Karpas-422 (cell line): ENCODE measurements at places on chromosomes 3 and 15.

GRCh38 chr3:65401359-65402305 is 637.1 kb downstream of the MAGI1 start:
- no peaks in the 10 kb centered on the region for H3K4me1 ChIP-seq
- H3K27ac ChIP-seq = no peak overlapping the region
- H3K36me3 ChIP-seq = no peaks in the 10 kb centered on the region
- no peak overlapping the region for H3K4me3 ChIP-seq
- H3K27me3 ChIP-seq = 0 out of 2 replicates have a peak, but pooled peaks cover 3% of the 10 kb centered on the region

- no peak overlapping the region for H3K27ac ChIP-seq
- 0 out of 2 replicates have a peak, but pooled peaks cover 3% of the 10 kb centered on the region for H3K36me3 ChIP-seq
- peaks cover 11% of the 10 kb centered on the region for H3K4me1 ChIP-seq
- no peak overlapping the region for H3K4me3 ChIP-seq
- no peak for DNase-seq
Observed at GRCh38 chr15:40302288-40302886, 5.3 kb downstream of the PLCB2 start.

GRCh38 chr15:90497376-90497775 is 32.3 kb upstream of the CRTC3 start:
- no peak overlapping the region for H3K27ac ChIP-seq
- H3K4me3 ChIP-seq = no peak overlapping the region
- DNase-seq = no peak
- H3K36me3 ChIP-seq = peaks cover 9% of the 10 kb centered on the region; the same call in 1 of the 2 replicates

- no peak for DNase-seq
- no peaks in the 10 kb centered on the region for H3K36me3 ChIP-seq
- no peaks in the 10 kb centered on the region for H3K27me3 ChIP-seq
- H3K27ac ChIP-seq = no peak overlapping the region
- H3K4me3 ChIP-seq = no peak overlapping the region
- no peaks in the 10 kb centered on the region for H3K4me1 ChIP-seq
Observed at GRCh38 chr3:58190882-58191281, 19.9 kb downstream of the DNASE1L3 start.

GRCh38 chr15:46548989-46549388 is 914.2 kb downstream of the SQOR start:
- DNase-seq = no peak
- no peaks in the 10 kb centered on the region for H3K36me3 ChIP-seq
- H3K4me1 ChIP-seq = no peaks in the 10 kb centered on the region
- no peak overlapping the region for H3K4me3 ChIP-seq
- no peak overlapping the region for H3K27ac ChIP-seq
- no peaks in the 10 kb centered on the region for H3K27me3 ChIP-seq

DNA sequence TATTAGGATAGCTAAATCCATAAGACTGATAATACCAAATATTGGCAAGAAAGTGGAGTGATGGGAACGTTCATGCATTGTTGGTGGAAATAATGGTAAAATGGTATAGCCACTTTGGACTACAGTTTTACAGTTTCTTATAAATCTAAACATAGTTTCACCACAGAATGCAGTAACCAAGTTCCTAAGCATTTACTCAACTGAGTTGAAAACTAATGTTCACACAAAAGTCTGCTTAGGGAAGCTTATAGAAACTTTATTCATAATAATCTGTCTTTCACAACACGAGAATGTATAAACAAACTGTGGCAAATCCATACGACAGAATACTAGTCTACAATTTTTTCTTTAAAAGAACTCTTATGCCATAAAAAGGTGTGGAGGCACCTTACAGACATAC is 969.3 kb downstream of the FHIT start:
- no peak overlapping the region for H3K4me3 ChIP-seq
- H3K4me1 ChIP-seq = no peaks in the 10 kb centered on the region
- no peak overlapping the region for H3K27ac ChIP-seq
- DNase-seq = no peak

GRCh38 chr3:172129850-172130716 is 90.7 kb downstream of the FNDC3B start:
- no peaks in the 10 kb centered on the region for H3K36me3 ChIP-seq
- H3K4me1 ChIP-seq = no peaks in the 10 kb centered on the region
- DNase-seq = no peak
- no peak overlapping the region for H3K27ac ChIP-seq

GRCh38 chr3:127221446-127222035 is 28.6 kb downstream of the PRR23E start:
- DNase-seq = no peak
- H3K36me3 ChIP-seq = no peaks in the 10 kb centered on the region
- H3K27ac ChIP-seq = no peak overlapping the region

GRCh38 chr3:35383216-35383615 is 256.1 kb upstream of the ARPP21 start:
- no peak for DNase-seq
- no peak overlapping the region for H3K4me3 ChIP-seq
- no peaks in the 10 kb centered on the region for H3K4me1 ChIP-seq
- no peak overlapping the region for H3K27ac ChIP-seq
- H3K27me3 ChIP-seq = no peaks in the 10 kb centered on the region

GRCh38 chr3:128518587-128519490 is 25.8 kb upstream of the GATA2 start:
- H3K4me3 ChIP-seq = no peak overlapping the region
- H3K4me1 ChIP-seq = no peaks in the 10 kb centered on the region
- no peaks in the 10 kb centered on the region for H3K36me3 ChIP-seq
- H3K27ac ChIP-seq = no peak overlapping the region
- DNase-seq = no peak

GRCh38 chr3:138450181-138450580 is 15.8 kb downstream of the ESYT3 start:
- no peak for DNase-seq
- H3K4me3 ChIP-seq = no peak overlapping the region
- H3K27me3 ChIP-seq = no peaks in the 10 kb centered on the region
- no peaks in the 10 kb centered on the region for H3K36me3 ChIP-seq
